Nephron progenitor cell (in vitro differentiated cells): ENCODE measurements at places on chromosomes 5 and 9.

DNA sequence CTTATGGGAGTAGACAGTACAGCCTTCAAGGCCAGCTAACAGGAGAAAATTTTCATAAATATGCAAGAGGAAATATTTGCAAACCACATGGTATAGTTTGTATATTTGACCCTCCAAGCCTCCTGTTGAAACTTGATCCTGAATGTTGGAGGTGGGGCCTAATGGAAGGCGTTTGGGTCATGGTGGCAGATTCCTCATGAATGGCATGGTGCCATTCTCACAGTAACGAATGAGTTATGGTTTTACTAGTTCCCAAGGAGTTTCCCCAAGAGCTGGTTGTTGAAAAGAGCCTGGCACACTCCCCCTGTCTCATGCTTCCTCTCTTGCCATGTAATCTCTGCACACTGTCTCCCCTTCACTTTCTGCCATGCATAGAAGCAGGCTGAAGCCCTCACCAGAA is 3.3 kb upstream of the PAIP1 start:
- H3K4me3 ChIP-seq, result no peak overlapping the region
- no peak for DNase-seq
- no peak overlapping the region for H3K27ac ChIP-seq
- H3K27me3 ChIP-seq, result peaks cover 9% of the 10 kb centered on the region

DNA sequence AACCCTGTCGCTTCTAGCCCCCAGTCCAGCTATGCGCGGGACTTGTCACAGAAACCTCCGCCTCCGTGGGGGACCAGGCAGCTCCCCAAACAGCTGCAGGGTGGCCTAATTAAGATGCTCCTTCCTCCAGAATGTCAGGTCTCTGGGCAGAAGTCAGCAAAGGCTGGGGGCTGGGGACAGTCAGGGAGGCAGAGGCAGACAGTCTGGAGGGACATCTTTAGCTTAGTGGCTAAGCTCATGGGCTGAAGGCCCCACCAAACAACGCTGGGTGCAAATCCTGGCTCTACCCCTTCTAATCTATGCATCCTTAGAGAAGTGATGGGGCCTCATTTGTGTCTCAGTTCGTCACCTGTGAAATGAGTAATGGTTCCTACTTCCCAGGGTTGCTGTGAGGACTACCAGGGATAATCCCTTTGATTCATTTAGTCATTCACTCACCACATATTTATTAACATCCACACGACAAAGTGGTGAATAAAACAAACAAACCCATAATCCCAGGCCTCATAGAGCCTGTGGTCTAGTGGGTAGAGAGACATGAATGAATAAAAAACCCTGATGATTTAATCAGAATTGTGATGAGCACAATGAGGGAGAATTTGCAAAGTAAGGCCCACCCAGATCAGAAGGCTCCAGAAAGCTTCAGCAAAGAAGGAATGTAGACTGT is 20.2 kb upstream of the MED27 start:
- H3K4me1 ChIP-seq, result no peaks in the 10 kb centered on the region
- peaks cover 43% of the 10 kb centered on the region for H3K27me3 ChIP-seq
- H3K4me3 ChIP-seq, result no peak overlapping the region
- no peak overlapping the region for H3K27ac ChIP-seq
- H3K36me3 ChIP-seq, result no peaks in the 10 kb centered on the region

DNA sequence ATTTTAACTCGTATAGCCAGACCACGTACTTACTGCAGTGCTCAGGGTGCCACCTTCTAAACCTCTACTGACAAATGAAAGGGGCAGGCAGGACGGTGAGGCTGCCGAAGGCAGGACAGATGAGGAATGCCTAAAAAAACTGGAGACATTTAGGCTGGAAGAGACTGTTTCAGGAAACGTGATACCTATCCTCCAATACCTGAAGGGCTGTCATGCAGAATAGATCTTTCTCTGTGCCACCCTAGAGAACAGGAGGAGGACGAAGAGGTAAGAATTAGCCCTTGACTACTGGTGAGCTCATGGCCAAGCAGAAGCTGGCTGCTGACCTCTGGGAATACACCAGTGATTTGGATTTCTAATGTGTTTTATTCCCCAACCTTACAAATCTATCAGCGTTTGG is 139.4 kb downstream of the EFNA5 start:
- no peaks in the 10 kb centered on the region for H3K27me3 ChIP-seq
- H3K36me3 ChIP-seq, result no peaks in the 10 kb centered on the region
- peak overlapping the region; percentile 44 for H3K4me3 ChIP-seq
- H3K27ac ChIP-seq, result no peak overlapping the region

DNA sequence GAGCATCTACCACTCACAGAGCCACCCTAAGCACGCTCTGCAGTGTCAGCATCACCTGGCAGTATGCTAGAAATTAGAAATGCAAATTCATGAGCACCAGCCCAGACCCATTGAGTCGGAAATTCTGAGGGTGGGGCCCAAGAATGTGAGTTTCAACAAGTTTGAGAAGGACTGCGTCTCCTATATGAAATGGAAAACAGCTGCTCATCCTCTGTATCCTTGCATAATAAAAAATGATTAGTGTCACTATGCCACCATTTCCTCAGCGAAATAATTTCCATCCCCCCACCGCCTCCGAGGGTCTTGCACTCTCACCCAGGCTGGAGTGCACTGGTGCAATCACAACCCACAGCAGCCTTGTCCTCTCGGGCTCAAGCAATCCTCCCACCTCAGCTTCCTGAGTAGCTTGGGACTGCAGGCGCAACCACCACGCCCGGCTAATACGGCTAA is 1.3 kb upstream of the IQGAP2 start:
- no peak for DNase-seq
- H3K4me1 ChIP-seq, result peaks cover 44% of the 10 kb centered on the region
- no peaks in the 10 kb centered on the region for H3K36me3 ChIP-seq
- H3K27ac ChIP-seq, result no peak overlapping the region
